ENCODE measurements at places on chromosomes 3 and 15. TPM values are rescaled to one million over a fixed set of nuclear protein-coding genes. Genes with fewer than 3 reads are reported as not detected.
A peak's percentile ranks its signal among the peaks of the same experiment; 100 is the strongest.

The SRPRB gene
- 57.7 TPM for total RNA-seq

GRCh38 chr3:45163481-45163880 is 17.3 kb upstream of the CDCP1 start:
- DNase-seq: no peak

The PPARG gene
- 7.8 TPM for total RNA-seq

DNA sequence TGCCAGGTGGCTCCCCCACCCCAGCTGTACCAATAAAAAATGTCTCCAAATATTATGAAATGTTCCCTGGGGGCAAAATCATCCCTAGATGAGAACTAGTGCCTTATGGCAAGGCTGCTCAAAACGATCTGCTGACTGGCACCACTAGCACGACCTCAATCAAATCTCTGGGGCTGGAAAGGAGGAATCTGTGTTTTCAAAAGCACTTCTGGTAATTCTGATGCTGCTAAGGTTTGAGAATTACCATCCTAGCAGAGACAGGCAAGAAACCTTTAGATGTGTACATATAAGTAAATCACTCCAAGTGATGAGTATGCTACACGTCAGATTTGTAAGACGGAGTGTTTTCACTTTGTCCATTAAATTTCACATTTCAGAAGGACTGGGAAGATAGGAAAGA is 360.1 kb upstream of the THRB start:
- no peak for DNase-seq

DNA sequence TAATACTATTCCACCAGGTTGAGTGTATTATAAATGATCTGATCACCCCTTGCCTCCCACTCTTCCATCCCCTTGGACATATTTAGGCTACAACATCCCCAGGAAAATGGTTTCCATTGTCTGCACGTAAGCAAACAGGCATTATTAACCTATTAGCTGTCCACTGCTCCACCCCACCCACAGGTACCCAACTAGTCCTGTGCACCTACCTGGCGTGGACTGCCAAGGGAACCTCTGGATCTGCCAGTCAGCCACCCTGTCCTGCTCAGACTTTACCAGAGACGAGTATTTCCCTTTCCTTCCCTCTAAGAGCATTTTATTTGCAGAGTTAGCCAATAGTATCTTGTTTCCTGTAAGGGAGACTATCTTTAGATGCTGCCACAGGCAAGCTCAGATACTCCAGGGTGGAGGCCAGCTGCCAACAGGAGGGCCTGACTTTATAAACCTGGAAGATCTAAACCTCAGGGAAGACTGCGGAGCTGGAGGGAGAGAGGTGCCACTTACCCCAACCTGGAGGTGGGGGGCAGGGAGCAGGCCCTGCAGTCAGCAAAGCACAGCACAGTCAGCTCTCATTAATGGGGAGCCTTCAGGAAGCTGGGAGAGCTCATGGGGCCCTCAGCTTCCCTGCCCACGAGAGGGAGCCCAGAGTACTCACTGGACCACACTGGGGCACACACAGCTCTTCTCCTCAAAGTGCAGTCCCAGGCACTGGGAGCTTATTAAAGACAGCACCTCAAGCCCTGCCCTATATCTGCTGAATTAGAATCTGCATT is at the start of gene CX3CR1:
Gene CX3CR1, minus strand, starts transcription at position 292 of the 773 bp plus-strand sequence. CDS start 13,527 bp downstream, outside the sequence.
- DNase-seq: no peak

- no peak for DNase-seq
Observed at GRCh38 chr3:58728723-58729122, 62.1 kb upstream of the FAM3D start.

- DNase-seq: peak; percentile 10
Observed at GRCh38 chr3:169694117-169694516, 30.6 kb upstream of the MECOM start.
